ENCODE measurements at places on chromosomes 7 and 10.

DNA sequence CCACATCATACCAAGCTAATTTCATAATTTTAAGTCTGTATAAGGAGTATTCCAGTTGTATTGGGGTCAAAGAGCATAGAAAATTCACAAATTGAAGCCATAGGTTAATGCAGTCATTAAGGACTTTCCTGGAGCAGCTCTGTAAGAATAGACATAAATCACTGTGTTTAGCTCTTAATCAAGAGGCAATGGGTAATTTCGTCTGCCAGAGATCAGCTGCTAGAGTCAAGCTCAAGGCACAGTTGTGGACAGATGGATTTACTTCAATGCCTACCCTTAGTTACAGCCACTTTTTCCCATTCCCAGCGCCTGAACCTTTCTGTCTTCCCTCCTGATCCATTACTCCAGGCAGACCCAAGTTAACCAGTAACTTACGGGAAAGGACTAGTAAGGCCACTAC, 40.6 kb upstream of the AGBL3 start:
- DNase-seq = no peak

- peak; percentile 35 for DNase-seq
Measured at GRCh38 chr7:40232242-40232893, 97.6 kb downstream of the SUGCT start.

DNA sequence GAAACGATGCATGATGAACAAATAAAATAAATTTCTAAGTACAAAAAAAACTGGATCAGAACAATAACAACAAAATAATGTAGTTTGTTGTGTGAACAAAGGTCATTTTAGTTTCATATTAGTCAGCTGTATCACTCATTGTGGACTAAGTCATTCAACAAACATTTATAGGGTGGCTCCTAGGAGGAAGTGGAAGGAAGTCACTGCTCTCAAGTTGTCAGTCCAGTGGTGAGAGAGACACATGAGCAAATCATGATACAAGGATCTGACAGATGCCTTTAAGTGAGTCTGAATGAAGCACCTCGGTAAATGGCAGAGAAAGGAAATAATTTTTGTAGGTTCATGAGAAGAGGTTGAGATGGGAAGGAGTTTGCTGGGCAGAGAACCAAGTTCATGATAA, 56.8 kb downstream of the EPDR1 start:
- DNase-seq = no peak

GRCh38 chr10:127561647-127562046, 12.5 kb downstream of the NPS start:
- no peak for DNase-seq

DNA sequence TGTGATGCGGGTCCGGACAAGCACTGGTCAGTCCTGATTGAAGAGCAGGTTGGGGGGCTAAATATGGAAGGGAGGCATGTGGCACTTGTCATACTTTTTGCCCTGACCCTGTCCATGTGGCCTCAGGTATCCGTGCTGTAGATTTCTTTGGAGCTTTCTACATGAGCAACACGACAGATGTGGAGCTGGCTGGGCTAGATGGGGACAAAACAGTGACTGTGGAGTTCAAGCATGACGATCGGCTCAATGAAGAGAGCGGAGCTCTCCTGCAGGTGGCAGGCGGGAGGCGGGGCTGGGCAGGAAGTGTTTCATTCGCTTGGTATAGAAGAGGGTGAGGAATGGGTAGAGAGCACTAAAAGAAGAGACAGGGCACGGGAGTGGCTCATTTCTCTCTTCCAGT, 13.0 kb upstream of the CHCHD1 start:
- no peak for DNase-seq

DNA sequence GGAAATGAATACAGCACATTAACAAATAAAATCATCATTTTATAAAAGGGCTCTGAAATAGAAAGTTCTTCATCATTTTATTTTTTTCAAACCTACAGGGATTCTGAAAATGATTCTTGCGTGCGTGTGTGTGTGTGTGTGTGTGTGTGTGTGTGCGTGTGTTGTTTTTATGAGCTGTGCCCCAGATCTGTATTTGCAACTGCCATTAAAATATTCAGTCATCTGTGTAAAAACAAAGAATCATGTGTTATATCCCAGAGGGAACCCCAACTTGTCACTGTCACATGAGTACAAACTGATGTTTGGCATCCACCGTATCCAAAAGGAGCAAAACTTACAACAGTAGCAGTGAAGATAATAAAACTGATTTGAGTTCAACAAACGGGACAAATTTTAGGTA, 635.4 kb upstream of the PFKP start:
- DNase-seq = no peak

- DNase-seq = no peak
Measured at GRCh38 chr10:97596101-97597082, 6.9 kb downstream of the C10orf62 start.

GRCh38 chr10:58512491-58513187, at the start of gene BICC1:
Gene BICC1, plus strand, starts transcription at chr10:58512872. Its CDS starts 272 bp downstream, at chr10:58513144.
- peak; percentile 69 for DNase-seq

DNA sequence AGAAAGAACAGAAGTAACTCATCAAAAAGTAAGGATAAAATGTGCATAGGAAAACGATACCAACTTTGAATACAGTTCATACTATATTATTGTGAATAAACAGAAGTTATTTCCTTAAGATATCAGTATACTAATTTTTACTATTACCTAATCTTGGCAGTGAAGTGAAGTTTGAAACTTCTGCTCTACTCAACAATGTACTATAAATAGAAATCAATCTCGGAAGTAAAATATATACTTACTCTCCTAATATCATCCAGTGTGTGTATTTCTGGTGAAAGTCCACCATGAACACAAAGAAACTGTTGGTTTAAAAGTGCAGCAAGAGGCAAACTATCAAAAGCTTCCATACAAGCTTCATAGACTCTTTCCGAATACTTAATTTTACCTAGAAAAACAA, 24.6 kb downstream of the PPP3CB start:
- DNase-seq = no peak

- peak; percentile 36 for DNase-seq
Measured at GRCh38 chr10:97278491-97278989, 13.9 kb downstream of the ARHGAP19 start.

Data from NCI-H774 (cell line).